ENCODE measurements at places on chromosomes 3 and 15.

DNA sequence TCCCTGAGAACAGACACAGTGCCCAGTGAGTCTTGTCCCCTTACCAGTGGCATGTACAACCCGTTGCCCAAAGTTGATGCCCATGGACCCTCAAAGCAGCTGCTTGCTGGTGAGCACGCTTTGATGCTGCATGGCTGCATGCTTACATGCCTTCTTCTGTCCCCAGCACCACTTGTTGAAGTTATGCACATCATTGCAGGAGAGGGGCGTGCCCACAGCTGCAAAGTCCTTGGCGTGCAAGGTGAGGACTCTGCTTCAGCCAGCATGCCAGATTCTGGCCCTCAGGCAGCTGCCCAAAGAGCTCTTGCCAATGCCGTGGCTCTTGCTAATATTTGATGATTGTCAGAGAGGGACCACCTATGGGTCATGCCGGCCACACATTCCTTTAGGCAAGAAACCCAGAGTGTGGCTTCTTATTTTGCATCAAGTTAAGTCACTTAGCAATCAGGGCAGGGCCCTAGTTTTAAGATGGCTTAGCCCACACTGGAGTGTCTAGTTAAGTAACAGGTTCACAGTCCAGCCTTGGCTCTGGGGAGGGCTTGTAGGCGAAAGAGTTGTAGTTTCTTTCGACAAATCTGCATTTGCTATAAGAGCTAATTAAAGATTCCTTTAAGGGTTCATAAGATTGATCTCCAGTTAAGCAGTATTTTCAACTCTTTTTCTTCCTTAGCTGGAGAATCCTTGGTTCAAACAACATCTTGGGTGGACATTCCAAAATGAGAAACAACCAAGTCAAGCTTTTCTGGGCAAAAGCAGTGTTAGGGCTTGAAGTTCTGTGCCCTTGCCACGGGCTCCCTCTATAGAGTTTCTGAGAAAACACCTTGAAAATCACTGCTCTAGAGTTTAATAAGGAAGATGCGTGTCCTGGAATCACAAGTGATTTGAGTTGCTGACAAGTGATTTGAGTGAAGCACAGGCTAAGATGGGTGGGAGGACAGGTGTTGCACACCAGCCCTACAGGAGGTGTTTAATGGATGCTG, 128.6 kb downstream of the SLCO3A1 start:
- no peak for DNase-seq

- DNase-seq: peak; percentile 28
Observed at GRCh38 chr3:112860898-112861297, 14.2 kb upstream of the CD200R1L start.

GRCh38 chr3:186996356-186996755, 66.0 kb downstream of the ST6GAL1 start:
- DNase-seq: peak; percentile 73

DNA sequence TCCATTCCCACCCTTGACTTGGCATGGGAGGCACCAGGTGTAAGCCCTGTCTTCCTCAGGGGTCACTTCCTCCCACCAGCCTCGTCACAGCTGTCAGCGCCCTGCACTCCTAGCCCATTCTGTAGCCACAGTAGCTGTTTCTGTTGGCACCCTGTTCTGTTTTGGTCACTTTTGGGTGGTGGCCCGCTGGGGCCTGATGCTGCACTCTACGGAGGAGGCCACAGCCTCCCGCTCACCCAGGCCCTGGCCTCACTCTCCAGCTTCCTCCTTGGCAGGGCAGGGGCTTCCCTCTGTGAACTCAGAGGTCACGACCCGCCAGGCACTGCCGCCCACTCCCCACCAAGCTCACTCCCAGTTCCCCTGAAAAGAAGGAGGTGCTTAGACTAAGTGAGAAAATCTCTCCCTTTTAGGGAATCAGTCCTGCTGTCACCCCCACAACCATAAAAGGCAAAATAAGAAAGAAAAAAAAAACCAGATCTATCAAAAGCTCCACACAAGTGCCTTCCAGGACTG, 68.4 kb downstream of the MGLL start:
- DNase-seq: peak; percentile 34

GRCh38 chr3:14799146-14799545, 19.6 kb upstream of the FGD5 start:
- DNase-seq: no peak

Data from B cell (primary cell).